ENCODE measurements at places on chromosomes 3 and 15.

DNA sequence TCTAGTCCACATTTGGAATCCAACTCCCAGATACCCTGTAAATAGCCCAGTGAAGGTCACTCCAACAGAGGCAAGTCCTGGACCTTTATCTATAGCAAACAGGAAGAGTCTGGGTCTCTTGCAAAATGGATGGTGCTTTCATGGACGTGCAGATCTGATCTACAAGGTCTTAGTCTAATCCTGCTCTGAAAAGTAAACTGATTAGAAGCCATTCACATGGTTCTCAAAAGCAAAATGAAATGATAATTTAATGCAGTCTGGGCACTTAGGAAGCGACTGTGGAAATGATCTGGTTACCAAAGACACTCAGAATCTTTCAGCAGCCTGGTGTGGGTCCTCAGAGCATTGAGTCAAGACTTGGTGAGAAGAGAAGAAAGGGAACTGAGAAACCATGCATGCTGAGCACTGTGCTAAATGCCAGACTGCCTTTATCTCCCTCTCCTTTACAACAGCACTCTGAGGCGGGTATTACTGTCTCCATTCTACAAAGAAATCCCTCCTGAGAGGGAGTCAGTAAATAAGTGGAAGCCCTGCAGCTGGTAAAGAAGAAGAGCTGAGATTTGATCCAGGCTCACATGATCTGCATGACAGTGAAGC is 29.0 kb downstream of the AQP9 start:
- DNase-seq, result no peak

DNA sequence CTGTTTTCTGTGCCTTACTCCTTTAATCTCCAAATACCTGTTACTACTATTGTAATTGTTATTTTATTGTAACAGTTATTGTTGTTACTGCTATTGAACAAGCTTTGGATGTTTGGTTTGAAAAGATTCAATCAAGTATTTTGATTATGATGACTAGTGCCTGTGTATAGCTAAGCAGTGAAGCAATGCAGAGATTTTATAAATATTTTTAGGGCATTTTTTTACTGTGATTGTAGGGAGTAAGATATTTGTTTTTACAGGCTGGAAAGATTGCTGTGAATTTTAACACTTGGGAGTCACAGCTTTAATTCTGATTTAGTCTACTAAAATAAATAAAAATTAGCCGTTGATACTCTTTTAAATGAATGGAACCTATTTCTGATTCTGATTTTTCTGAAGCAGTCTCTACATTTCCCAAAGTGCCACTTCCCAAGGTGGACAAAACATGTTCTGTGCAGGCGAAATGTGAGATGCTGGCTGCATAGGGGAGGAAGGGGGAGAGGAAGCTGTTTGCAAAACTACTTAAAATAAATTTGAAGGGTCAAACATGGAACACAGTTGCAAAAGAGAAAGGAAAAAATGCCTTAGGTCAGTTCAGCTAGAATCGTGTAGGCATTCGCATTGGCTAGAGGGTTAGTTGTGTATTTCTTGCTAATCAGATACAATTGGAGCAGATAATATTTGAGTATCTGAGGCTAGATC is 25.7 kb downstream of the EEFSEC start:
- DNase-seq, result no peak

DNA sequence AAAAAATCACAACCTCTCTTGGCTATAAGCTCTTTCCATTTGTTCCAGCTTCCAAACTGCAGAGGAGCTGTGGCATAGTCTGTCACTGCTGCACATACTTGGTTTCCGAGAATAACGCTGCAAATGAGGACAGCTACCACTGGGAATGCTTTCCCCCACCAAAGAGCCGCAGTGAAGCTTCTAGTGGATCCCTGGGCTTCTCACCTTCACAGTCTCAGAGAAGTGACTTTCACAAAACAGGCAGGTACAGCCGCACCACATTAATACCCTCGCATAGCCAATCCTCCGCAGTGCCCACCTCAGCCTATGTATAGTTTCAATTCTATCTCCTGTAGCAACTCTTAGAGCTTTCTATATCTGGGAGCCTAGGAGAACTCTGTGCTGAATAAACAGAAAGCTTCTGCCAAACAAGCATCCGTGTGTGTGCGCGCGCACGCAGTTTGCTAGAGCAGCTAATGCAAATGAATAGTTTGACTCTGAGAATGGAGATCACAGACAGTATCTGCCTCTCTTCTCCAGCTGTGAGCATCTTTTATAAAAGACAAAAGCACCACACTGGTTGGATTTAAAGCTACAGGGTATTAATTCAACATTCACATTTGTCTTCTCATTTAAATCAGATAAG is 81.9 kb upstream of the PLXND1 start:
- DNase-seq, result no peak

- DNase-seq, result no peak
Measured at GRCh38 chr15:46577767-46578166, 942.9 kb downstream of the SQOR start.

- DNase-seq, result no peak
Measured at GRCh38 chr15:68699881-68700454, 120.7 kb downstream of the ANP32A start.

DNA sequence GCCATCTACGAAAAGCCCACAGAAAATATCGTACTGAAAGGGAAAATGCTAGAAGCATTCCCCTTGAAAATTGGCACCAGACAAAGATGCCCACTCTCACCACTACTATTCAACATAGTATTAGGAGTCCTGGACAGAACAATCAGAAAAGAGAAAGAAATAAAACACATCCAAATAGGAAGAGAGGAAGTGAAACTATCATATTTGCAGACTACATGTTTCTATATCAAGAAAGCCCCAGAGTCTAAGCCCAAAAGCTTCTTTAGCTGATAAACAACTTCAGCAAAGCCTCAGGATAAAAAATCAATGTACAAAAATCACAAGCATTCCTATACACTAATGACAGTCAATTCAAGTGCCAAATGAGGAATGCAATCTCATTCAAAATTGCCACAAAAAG is 15.6 kb downstream of the OR5K3 start:
- DNase-seq, result no peak

DNA sequence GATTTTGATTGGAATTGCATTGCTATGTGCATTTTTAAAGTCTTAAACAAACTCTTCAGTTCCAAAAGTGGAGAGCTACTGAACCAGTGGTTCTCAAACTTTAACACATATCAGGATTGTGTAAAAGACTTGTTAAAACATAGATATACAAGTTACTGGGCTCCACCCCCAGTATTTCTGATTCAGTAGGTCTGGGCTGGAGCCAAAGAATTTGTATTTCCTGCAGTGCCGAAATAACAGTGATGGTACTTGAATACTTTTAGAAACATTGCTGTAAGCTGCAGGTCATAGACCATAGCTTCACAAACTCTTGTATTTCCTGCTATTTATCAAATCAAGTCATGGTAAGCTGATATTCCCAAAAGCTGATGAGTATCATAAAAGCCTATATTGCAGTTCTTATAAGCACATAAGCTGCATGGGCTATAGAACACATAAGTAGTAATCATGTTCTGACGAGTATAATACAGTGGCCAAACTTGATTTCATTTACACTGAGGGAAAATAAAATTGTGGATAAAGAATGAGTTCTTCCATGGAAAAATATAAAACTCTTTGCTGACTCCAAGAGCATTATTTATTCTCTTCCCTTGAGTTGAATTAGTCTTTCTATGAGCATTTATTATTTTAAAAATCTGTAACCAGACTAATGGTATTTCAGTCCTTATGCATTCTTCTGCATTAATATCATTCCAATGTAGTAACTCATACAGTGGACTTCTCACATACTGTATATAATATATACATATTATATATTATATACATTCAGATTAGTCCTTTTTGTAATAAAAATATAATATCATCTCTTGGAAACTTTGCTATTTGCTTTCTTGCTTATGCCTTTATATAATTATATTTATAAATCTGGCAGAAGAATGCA is 550.5 kb upstream of the AGTR1 start:
- DNase-seq, result no peak

DNA sequence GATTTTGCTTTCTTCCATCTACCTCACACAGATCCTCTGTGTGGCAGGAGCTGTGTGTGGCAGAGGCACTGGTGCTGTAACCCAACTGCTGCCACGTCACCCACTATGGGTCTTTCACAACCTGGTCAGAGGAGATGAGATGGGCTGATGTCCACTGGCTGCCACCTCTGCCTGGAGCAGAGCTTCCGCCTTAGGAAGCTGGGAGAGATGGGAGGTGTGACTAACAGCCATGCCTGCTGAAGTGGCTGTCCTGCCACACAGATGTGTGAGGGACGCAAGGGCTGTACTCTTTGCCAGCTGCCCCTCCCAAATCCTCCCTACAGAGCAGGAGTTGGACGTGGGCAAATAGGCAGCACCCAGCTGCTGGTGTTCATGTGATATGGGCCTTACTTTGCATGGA is 329.5 kb downstream of the GABRB3 start:
- no peak for DNase-seq

DNA sequence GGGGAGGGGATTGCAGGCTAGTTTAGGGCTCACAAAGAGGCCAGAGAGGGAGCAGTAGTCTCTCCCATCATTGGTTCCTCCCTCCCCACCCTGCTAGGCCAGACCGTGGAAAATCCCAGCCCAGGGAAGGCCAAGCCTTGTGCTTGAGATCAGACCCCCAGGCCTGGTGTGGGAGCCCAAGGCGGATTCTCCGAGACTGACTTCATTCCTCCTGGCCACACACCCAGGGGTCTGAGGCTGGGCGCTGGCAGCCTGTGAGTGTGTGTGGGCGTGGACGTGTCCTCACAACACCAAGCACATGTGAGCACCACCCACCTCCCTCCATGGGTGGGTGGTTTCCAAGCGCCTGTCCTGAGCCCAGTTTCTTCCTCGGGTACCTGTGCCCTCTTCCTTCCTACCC is 4.1 kb downstream of the LOXL1 start:
- DNase-seq, result no peak

DNA sequence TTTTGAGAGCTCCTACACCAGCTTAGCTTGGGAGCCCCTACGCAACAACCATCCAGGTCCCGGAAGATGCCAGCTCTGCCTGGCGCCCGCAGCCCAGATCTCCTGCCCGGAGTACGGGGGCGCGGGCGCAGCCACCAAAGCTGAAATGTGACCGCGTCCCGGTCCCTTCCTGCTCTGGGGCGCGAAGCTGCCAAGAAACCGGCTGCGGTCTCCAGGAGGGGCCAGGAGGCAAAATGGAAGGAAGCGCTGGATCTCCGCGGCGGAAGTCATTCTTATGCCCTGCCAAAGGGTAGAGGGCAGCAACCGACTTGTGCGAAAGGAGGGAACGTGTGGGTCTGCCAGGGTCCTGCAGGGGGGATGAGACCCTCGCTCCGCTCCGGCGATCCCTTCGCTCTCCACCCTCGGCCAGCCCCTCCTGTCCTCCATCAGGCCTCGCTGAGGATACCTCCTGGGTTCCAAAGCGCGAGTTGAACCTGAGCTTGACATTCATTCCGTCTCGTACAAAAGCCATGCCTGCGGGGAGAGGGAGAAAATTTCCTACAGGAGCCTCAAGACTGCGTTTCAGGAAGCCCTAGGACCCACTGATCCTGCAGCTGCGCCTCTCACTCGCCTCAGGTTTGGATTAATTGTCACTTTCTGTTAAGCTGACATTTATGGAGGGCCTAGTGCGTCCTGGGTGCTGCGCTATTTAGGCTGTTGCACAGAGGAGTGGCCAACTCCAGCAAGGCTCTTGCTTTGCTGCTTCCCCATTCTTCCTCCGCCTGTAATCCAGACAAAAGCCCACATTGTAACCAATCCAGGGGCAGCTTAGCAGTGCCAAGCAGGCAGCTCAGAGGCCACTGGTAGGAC is 98.3 kb upstream of the VGLL3 start:
- DNase-seq, result no peak

DNA sequence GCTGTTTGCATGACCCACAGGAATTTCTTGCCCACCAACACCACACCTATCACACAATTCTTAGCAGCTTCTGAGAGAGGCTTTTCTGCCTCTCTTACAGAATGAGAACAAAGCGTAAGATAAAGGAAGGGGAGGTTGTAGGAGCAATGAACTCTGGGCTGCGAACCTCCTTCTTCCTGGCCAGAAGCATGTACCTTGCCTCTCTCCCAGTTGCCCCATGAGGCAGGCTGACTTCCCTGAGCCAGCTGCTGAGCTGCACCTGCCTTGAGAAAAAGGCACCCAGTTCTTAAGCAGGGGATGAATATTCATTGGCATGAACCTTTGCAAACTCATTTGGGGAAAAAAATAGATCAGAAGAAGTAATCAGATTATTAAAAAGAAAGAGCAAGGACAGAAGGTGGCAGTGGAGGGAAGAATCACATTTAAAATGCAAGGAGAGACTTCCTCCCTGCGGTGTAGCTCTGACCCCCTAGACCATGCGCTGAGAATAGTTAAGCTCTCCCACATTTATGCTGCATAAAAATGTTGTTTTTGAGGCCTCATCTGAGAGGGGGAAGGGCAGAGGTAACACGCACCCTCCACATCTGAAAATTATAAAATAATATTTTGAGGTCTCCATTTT is 304.8 kb downstream of the EPHB1 start:
- no peak for DNase-seq

- DNase-seq, result no peak
Measured at GRCh38 chr3:190446573-190447279, 3.0 kb downstream of the TMEM207 start.

GRCh38 chr3:151816091-151816604 is 2.2 kb downstream of the AADAC start:
- DNase-seq, result no peak

DNA sequence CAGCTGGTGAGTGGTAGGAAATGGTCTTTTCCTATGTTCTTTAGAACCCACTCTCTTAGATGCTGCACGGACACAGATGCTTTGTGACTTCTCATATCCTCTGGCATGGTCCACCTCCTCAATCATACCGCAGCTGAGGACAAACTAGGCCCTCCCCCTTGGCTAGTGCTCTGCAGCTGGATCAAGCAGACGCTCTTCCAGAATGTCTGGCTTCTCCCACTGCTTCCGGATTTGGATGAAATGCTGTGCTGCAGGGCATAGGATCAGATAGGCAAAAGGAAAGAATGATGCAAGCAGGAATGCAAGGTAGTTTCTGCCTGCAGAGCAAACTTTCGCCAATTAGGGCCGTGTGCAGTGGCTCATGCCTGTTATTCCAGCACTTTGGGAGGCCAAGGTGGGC is 75.7 kb upstream of the SLC4A7 start:
- no peak for DNase-seq

DNA sequence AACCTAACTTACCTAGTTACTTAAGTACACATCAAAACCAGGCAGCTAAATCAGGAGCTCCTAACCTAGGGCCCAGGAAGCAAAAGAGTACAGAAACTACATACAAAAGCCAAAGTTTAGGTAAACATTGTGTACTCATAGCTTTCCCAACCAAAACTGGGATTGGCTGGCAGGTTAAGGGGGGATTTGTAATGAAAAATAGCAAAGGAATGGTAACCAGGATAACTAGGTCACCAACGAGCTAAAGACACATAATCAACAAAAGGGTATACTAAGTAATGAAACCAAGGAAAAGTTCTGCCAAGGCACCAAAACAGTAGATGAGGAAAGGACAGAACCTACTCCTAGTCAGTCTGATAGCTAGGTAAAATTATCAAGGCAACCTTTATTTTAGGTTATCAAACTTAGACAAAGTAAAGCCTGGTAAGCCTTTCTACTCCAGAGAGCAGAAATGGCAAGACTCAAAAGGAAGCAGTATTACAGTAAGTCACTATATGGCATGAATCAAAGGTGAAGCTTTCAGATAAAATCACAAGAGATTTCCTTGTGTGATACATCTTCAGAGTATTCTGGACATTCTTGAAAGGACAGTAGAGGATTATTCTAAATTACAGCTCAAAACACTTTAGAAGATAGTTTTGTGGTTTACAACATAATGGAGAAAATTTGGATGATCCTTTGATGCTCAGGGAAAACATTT is 10.2 kb downstream of the TRA2B start:
- DNase-seq, result no peak

GRCh38 chr3:354432-354831 is 157.9 kb downstream of the CHL1 start:
- no peak for DNase-seq

GRCh38 chr3:13706451-13706850 is 157.5 kb downstream of the FBLN2 start:
- DNase-seq, result no peak

All from stimulated activated CD4-positive, alpha-beta T cell treated with anti-CD3 and anti-CD28 coated beads, Interleukin-15, amount 100 ng/mL, for 1 hour (primary cell).